ENCODE measurements at places on chromosomes 12 and 14. TPM values are rescaled to one million over a fixed set of nuclear protein-coding genes. Genes with fewer than 3 reads are reported as not detected.

GRCh38 chr14:92690171-92691011 is 58.0 kb downstream of the LGMN start:
- no peak for DNase-seq

GRCh38 chr12:41334390-41334789 is 146.3 kb downstream of the PDZRN4 start:
- no peak for DNase-seq

DNA sequence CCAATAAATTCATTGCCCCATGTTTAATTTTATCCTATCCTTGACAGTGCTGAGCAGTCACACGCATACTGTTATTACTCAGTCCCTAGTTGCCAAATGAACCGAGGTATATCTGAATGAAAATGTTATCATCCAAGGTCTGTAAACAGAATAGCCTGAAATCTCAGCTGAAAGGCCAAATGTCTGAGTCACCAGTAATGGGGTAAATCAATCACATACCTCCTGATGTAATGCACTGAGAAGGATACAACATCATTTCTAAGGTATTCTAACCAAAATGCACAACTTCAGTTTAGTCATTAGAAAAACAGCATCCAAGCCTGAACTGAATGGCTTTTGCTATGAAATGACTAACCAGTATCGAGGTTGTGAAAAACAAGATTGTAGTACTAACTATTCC is 228.6 kb downstream of the DPF3 start:
- DNase-seq, result no peak

- no peak for DNase-seq
Measured at GRCh38 chr12:63888908-63889635, 44.6 kb downstream of the SRGAP1 start.

DNA sequence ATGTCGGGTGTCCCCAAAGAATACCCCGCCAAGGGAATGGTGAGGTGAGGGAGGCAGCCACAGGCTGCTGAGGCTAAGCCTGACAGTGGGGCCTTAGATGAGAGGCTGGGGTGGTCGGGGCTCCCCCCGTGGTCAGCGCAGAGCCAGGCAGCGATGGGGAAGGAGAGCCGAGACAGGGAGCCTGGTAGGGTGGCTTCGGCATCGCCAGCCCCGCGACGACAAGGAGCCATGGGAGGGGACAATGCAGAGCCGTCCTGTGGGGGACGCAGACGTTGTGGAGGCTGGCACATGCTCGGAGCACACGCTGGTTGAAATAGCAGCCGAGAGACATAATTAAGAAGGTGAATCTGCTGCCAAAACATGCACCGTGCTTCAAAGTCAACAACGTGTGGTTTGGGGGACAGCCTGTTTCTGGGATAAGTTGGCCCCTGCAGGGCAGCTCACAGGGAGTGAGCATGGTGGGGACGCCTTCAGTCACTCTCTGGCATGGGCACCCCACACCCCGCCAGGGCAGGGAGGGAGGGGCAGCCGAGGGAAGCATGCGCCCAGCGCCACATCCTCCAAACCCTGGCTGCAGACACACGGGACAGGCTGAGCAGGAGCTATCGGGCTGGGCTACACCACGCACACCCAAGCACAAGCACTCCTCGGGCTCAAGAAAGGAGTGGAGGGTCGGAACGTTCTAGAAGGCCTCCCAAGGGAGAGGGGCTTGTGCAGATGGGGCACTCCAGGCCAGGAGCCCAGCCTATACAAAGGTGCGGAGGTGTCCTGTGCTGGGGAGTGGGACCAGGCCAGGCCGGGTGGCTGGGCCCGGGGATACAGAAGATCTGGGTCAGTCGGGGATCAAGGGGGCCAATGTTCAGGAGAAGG is 66.6 kb upstream of the C14orf180 start:
- DNase-seq, result no peak

Gene CCDC175
- polyA plus RNA-seq, result not detected

Gene MYO1H
- polyA plus RNA-seq, result 0.33 TPM

Measured in forelimb muscle (tissue), 1 donor.